Epithelial cell of alveolus of lung (primary cell): ENCODE measurements at places on chromosomes 5 and 9. TPM values are rescaled to one million over a fixed set of nuclear protein-coding genes. Genes with fewer than 3 reads are reported as not detected.

Gene ISCA1
- total RNA-seq = 24.7 and 32.9 TPM in 2 replicates

Gene SLC1A1
- total RNA-seq = 0.96 and 8.9 TPM in 2 replicates

Gene PITX1
- total RNA-seq = 3.0 and 3.2 TPM in 2 replicates

Gene AK1
- 40.1 and 71.8 TPM in 2 replicates for total RNA-seq

Gene ZBTB5
- total RNA-seq = 8.0 and 9.3 TPM in 2 replicates

Gene SPINK6
- total RNA-seq = not detected in 2 replicates

Gene CPLANE1
- total RNA-seq = 7.8 and 15.8 TPM in 2 replicates

Gene ALDOB
- total RNA-seq = not detected in 2 replicates

Gene MARCHF6
- 29.2 and 69.5 TPM in 2 replicates for total RNA-seq
